ENCODE measurements at places on chromosomes 6 and 20.

DNA sequence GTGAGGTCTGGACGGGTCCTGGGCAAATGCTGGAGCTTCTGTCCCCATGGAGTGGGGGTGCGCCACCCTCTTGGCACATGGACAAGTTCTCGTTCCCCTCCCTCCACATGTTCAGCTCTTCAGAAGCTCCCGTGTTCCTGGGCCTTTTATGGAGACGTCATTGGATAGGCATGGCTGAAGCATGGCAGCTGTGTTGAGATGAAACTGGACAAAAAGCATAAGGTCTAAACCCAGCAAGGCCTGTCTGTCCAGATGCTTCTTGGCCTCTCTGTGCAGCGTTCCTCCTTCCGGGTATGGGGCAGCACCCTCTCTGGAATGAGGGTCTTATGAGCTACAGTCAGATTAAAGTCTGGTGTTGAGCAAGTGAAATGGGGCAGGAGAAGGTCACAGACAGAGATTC is 26.8 kb downstream of the TBC1D20 start:
- DNase-seq: no peak

DNA sequence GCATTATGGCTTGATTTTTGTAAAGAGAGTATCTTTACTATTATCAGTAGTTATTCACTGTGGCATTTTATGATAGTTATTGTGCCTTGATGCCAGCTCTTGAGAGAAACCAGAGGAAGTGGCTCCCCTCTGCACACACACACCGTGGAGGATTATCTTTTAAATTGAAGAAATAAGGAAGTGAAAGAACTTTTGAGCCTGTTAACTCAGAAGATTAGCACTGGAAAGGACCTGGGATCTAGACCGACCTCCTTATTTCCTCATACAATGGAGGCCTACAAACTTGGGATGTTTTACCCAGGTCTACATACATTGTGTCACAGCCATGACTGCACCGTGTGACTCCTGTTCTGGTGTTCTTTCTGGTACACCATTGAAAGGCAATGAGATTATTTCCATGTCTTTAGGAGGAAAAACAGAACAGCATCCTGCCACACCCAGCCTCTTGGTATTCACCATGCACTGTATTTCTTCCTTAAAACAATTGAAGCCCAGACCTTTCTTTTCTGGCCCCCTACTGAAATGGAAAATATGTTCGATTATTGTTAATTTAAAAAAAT is 40.6 kb downstream of the HECA start:
- no peak for DNase-seq

DNA sequence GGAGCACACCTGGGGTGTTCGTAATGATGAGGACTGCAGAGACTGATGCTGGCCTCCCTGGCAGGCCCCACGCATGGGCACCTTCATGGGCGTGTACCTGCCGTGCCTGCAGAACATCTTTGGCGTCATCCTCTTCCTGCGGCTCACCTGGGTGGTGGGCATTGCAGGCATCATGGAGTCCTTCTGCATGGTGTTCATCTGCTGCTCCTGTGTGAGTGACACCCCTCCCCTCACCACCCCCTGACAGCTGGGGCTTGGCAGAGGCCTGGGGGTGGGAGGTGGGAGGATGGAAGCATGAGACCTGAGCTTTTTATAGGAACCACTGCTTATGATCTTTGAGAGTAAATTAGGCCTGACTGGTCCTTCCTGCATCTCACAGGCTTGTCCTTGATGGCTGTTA is 6.7 kb downstream of the SLC12A5 start:
- peak; percentile 38 for DNase-seq

DNA sequence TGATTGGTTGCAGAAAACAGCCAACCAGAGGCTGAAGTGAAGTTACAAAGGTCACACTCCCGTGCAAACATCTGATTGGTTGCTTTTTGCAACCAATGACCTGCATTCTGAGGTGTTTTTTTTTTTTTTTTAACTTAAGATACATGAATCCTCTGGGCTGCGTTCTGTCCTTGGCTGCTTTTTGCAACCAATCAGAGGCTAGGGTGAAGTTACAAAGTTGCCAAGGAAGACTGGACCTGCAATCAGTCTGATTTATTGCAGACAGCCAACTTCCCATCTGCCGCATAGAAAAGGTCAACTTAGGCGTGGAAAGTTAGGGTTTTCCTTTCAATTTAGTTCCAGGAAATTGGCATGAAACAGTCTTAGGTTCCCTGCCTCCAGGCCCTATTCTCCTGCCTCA is 292.9 kb downstream of the PLCB1 start:
- no peak for DNase-seq

GRCh38 chr6:12298995-12299394 is 8.8 kb downstream of the EDN1 start:
- DNase-seq: no peak

DNA sequence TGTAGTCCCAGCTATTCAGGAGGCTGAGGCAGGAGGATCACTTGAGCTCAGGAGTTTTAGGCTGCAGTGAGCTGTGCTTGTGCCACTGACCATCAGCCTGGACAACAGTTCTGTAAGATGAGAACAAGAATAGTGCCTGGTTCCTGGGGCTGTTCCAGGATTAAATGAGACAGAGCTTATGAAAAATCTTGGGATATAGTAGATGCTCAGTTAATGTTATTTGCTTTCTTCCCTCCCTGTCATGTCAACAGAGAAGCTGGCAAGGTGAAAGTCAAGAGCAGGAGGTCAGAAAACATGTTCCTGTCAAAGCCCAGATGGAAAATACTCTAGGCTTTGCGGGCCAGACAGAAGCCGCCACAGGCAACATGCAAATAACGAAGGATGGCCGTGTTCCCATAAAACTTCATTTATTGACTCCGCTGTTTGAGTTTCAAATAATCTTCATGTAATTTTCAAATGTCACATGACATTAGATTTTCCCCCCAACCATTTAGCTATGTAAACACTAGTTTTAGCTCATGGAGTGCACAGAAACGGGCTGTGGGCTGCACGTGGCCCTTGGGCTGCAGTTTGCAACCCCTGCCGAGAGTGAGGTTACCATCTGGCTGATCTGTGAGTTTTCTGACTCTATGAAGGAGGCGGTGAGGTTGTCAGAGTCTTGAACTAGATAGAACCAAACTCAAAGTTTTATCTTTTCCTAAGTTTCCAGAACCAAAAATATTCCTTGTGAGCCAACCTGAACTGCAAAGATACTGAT is 63.4 kb upstream of the PMEPA1 start:
- no peak for DNase-seq

- no peak for DNase-seq
Measured at GRCh38 chr20:3237958-3238615, 903 bp downstream of the SLC4A11 start.

GRCh38 chr20:25248786-25249172 is 894 bp downstream of the PYGB start:
- DNase-seq: no peak

GRCh38 chr20:24868396-24868927 is 80.6 kb upstream of the CST7 start:
- DNase-seq: no peak

GRCh38 chr20:4569092-4569491 is 152.6 kb upstream of the PRND start:
- no peak for DNase-seq

- DNase-seq: no peak
Measured at GRCh38 chr6:14883921-14884320, 361.9 kb upstream of the JARID2 start.

- DNase-seq: no peak
Measured at GRCh38 chr20:4434681-4435080, 287.0 kb upstream of the PRND start.

DNA sequence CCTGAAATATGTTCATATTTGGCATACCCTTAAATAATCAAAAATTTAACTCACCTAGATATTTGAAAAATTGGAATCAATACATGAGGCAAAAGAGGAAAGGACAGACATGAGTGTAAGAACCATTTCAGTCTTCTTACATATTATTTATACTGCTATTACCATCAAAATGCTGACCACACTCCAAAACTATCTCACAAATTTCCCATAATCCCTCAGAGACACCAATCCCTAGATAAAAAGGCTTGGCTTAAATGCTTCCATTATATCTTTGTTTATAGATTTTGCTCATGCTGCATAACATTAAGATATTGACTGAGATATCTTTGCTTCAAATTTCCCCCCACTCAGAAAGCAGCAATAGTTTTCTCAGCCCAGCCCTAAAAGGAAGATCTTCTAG is 11.7 kb upstream of the NT5DC1 start:
- DNase-seq: no peak

- no peak for DNase-seq
Measured at GRCh38 chr20:17803765-17804164, 104.0 kb downstream of the BANF2 start.

DNA sequence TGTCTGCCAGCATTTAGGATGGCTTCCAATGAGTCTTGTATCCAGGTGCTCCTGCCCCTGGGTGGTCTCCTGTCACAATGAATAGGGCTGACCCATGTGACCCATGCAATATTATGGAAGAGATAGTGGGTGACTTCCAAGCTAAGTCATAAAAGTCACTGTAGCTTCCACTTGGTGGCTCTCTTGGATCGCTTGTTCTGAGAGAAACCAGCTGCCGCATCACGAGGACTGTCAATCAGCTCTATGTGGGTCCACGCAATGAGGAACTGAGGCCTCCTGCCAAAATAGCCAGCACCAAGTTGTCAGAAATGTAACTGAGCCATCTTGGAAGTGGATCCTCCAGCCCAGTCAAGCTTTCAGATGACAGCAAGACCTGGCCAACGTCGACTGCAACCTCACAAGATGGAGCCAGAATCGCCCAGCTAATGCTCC is 14.9 kb upstream of the MATN4 start:
- DNase-seq: peak; percentile 22

GRCh38 chr6:158698931-158699330 is 49.1 kb downstream of the SYTL3 start:
- no peak for DNase-seq

GRCh38 chr6:73309535-73309784 is 44.6 kb downstream of the DPPA5 start:
- peak; percentile 49 for DNase-seq

DNA sequence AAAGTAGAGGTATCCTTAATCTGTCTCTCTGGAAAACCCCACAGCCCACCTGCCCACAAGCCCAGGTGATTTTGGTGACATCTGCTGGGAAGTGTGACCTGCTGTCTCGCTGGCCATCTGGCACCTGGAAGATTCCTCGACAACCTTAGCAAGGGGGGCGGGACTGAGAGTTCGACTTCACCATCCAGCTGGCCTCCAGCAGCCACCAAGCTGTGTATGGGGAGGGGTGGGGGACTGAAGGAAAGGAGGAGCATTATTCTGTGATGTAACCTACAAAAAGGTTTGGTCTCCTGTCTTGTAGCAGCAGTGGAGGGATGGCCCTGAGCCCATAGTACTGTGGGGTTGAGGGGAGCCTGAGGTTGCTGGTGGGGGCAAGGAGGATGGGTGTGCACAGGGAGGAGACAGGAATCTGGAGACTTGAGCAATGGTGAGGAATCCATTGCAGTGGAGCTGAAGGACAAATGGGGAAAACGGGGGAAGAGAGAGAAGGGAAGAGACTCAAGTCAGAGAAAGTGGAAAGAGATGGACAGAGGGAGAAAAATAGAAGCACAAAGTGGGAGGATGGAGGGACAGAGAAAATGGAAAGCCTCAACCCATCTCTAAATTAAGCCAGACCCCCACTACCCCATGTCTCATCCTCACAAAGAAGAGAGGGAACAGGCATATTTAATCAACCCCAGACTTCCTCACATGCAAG is 4.0 kb downstream of the LY6G6F start:
- DNase-seq: no peak

DNA sequence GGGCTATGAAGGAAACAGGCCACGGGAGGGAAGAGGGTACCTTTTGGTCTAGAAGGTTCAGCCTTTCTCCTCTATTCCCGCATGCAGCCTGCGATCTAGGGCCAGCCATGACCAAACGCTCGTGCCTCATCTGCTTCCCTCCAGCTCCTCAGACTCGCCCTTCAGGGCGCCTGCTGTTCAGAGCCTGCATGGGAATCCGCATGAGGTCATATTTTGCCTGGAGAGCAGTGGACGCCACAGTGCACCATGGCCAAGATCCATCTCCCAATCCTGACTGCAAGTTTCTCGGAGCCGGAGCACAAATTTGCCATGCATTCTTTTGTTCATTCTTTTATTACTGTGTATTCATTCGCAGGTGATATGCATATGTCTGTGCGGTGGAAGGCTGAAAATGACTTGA is 608.1 kb downstream of the QKI start:
- DNase-seq: no peak

DNA sequence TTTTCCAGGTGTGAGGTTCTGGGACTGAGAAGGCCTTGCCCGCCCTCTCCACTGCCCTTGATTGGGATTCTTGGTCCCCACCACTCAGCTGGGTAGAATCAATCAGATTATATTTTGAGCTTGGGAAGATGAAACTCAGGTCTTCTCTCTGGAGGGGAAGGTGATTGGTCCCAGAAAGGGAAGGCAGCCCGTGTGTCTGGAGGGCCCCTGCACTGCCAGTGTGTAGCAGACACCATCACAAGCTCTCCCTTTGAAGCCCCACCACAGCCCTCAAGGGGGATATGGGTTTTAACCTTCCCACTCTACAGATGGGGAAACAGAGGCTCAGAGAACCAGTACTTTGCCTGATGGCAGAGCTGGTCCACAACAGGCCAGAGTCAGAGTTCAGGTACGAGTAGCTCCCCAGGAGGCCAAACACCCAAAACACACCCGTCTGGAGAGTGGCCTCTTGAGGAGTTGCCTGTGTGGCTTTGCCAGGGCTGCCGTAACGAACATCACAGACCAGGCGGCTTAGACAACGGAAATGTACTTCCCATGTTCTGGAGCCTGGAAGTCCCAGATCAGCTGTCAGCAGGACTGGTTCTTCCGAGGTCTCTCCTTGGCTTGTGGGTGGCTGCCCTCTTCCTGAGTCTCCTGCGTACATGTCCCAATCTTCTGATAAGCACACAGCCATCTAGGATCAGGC is 205.6 kb downstream of the SYNDIG1 start:
- no peak for DNase-seq

DNA sequence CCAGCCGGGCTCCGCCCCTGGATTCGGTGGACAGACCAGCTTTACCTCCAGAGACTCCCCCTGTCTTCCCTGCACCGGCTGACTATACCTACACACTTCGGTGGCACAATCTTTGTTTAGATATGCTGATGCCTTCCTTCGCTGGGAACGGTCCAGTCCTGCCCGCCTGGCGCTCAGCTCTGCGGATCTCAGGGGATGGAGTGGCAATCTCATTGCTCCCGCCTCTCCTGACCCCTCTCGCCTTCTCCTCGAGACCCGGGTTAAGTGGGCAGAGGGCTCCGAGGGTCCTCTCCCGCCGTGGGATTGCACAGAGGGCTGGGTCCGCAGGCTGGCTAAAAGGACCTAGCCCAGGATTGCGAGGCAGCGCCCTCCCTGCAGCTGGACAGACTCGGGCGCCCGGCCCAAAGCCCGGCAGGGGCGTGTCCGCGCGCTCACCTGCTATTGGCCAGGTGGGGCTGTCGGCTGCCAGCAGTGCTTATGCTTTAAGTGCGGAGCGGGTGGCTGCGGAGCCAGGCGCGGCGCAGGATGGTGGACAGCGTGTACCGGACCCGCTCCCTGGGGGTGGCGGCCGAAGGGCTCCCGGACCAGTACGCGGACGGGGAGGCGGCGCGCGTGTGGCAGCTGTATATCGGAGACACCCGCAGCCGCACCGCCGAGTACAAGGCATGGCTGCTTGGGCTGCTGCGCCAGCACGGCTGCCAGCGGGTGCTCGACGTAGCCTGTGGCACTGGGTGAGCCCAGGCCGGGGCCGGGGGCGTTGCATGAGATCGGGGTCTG is at the start of gene GNMT:
Gene GNMT, plus strand, starts transcription at position 512 of the 777 bp plus-strand sequence. Its CDS starts 14 bp downstream, at position 526.
- peak; percentile 66 for DNase-seq

Data from NCI-H345 (cell line).